T-helper 2 cell treated with Interferon-gamma antibody and Interleukin-4, amounts not matched to agents 5 μg/mL and 100 μg/mL, for 36 hours (primary cell): ENCODE measurements at places on chromosomes 11 and 22.

DNA sequence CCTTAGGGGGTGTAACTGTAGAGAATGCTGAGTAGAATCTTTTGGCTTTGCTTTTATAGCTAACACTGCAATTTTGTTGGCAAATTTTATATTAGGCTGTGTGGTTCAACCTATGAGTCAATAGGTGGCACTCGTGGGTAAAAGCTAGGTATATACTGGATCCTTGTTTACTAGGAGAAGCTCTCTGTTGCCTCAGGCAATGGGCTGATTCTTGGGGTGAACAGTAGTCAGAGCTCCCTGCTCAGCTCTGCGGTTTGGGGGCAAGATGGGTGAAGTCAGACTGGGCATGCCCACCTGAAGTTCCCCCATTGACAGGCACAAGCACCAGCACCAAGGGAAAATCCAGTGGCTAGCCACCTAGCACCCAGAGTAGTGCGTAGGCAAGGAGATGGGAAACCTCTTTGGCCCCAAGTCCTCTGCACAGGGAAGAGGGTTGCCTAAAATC lies 238.7 kb downstream of the FAM181B start:
- DNase-seq: no peak

GRCh38 chr11:72779495-72780128 lies 14.2 kb downstream of the STARD10 start:
- no peak for DNase-seq

DNA sequence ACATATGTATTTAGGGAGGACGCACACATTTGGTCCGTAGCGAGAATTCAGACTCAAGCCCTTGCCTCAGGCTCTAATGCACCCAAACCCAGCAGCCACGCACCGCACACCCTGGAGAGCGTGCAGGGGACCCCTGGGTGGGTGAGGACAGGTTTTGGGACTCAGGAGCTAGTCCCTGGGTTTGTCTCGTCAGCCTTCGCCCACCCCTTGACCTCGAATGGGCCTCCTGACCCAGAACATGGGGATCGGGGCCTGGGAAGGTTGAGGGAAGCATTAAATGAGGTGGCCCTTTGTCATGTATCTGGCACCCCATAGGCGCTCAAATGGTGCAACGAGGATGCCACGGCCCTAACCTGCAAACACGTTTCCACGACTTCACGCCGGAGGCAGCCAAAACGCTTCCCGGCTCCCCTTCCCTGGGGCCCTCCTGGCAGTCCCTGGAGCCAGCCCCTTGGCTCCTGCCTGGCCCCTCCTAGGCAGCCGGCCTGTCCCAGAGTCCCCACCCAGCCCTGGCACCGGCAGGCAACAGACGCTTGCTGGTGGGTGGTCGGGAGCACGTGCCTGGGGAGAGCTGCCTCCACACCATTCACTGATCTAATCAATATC lies 5.5 kb upstream of the LINC01488 start:
- DNase-seq: no peak

- no peak for DNase-seq
Measured at GRCh38 chr11:116826751-116827431, 2.8 kb upstream of the APOC3 start.

- peak; percentile 9 for DNase-seq
Measured at GRCh38 chr11:131691181-131692041, 321.0 kb downstream of the NTM start.

DNA sequence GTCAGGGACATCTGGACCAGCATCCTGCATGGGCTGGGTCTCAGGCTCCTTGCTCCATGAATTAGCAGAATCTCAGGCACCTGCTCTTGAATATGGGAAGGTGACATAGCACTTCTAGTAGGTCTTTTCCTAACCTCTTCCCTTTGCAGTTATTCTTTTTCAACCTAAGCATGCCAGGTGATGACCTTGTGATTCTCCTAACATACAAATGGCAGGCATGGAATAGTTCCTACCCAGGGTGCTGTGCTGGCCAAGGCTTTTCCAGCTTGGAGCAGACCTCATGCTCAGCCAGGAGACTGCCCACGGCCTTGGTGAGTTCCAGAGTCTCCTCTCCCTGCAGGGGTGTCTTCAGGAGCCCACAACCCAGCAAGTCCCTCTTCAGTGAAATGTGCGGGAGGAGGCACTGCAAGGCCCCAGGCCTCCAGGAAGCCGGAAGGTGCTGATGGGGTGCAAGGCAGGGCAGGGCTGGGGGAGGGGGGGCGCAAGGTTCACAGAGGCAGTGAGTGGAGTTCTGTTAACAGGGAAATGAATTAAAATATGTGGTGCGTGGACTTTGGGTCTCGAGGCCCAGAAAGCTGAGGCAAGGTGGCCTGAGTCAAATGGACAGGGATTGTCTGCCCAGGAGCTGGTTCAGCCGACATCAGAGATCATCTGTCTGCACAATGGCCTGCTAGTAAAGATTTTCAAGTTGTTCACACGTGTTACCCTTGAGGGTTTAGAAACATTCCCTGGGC lies 75.9 kb upstream of the SEPTIN5 start:
- DNase-seq: no peak

DNA sequence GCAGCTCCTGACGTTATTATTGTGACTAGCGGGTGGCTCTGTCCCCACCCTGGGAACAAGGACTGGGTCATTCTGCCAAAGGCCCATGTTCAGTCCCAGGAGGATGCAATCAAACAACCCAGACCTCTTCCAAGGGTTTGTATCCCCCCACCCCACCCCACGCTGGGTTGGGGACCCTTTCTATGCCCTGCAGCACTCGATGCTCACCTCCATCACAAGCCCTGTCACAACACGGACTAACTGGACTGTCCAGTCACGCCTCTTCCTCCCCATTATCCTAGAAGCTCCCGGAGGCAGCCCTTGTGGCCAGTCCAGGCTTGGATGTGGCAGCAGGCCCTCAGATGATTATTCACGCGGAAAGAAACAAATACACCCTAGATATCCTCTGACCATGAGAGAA lies 3.7 kb downstream of the SHANK2 start:
- DNase-seq: no peak

DNA sequence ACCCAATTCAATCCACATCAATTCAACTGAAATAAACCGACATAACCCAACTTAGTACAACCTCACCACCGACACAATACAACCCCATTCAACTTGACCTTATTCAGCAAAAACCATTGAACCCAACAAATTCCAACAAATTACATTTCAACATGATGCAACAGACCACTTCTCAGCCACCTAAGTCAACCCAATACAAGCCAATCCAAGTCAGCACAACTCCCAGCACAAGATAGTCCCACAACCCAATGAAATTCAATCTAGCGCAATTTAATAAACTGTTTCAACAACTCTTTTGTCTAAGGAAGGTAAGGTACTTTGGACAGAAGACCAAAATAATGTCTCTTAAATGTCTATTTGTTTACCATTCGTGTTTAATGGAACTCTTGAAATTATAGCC lies 226.0 kb downstream of the MIAT start:
- DNase-seq: no peak

DNA sequence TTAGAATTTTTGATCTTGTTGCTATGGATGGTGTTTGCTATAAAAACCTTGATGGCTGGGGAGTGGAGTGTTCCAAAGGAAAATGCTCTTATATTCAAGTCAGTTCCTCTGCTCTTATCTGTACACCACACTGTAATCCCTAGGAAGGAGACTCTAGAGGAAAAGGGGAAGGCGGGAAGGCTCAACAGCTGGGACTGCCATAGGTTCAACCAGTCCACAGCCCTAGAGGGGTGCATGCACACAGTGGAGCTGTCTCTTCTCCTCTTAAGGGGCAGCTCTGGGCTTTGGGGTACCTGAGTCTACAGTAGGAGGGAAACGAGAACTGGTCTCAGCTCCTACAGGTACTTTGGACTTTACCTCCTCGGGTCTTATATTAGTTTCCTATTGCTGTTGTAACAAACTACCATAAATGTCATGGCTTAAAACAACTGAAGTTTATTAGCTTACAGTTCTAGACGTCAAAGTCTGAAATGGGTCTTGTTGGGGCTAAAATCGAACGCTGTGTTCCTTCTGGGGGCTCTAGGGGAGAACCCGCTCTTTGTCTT lies 77.2 kb upstream of the ZBED5 start:
- DNase-seq: no peak

DNA sequence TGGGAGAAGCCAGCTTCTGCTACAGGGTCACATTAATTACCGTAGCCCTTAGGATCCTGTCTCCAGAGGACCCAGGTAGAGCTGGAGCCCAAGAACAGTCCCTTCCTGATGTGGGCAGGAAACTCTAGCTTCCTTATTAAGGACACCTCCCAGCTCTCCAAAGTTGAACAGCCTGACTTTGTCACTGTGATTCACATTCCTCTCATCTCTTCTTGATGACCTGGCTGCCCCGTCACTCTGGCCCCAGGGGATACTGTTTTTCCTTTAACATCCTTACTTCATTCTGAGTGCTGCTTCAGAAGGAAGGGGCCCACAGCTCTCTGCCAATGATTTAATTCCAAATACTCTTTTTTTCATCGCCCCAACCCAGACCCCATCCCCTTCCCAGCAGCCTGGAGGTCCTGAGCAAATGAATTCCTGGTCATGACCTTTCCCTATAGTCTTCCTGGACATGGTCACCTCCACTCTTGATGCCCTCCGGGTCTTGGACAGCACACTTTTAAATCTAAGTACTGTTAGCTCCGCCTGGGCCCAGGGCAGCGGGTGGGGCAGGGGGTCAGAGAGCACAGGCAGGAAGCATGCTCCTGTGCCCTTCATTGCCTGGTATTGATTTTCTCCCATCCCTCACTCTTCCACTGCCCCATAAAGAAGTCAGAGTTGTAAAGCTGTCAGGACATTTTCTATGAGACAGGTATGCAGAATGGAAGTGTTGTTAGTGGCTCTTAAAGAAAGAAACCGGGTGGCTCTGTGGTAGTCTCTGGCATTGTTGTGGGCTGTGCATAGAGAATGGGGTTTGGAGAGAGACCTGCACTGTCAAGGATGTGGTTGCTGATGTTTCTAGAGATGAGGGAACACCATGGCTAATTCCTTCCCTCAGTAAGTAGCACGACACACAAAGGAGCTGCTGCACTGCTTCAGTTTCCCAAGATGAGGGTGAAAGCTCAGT lies 22.3 kb upstream of the SPON1 start:
- DNase-seq: peak; percentile 20

GRCh38 chr11:100719362-100719761 lies 32.3 kb downstream of the ARHGAP42 start:
- DNase-seq: no peak
